ENCODE measurements at places on chromosomes 11 and 22.

GRCh38 chr11:108895579-108896480 is 231.0 kb downstream of the DDX10 start:
- no peak for DNase-seq

- no peak for DNase-seq
Measured at GRCh38 chr11:48001438-48002021, 21.2 kb downstream of the PTPRJ start.

GRCh38 chr11:130451231-130452019 is 3.0 kb downstream of the ADAMTS15 start:
- DNase-seq, result no peak

- no peak for DNase-seq
Measured at GRCh38 chr22:21014726-21015465, at the start of gene P2RX6. Gene P2RX6 (plus strand): TSS chr22:21015165. CDS start chr22:21015175, 10 bp downstream.

GRCh38 chr22:18145676-18146388 is 4.1 kb upstream of the USP18 start:
- DNase-seq, result no peak

DNA sequence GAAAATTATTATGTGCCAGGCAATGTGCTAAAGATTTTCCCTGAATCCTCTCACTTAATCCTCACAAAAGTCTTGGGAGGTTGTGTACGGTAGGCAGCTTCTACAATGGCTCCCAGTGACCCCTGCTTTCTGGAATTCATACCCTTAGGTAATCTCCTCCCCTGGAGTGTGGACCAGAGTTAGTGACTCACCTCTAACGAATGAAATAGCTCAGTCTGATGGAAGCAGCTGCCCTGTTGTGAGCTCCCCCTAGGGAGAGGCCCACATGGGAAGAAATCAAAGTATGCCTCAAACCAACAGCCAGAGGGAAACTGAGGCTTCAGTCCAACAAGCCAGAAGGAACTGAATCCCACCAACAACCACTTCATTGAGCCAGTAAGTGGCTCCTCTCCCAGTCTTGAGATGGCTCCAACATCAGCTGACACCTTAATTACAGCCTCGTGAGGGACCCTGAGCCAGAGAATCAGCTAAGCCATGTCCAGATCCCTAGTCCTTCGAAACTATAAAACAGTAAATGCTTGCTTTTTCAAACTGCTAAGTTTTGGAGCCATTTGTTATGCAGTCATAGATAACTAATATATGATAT is 98.9 kb upstream of the ISX start:
- DNase-seq, result no peak

DNA sequence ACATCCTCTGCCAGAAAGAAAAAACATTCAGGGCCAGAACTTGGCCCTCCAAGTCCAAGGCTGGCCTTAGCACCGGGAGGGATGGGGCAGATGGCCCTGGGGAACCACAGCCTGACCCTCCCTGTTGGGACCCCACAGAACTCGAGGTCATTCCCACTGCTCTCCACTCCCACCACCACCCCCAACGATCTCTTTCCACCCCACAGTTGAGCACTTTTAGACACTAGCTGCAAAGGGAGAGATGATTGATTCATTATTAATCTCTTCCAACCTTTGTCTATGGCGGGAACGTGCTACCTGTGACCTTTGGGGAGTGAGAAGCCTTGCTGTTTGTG is 869.7 kb downstream of the BRD1 start:
- no peak for DNase-seq

DNA sequence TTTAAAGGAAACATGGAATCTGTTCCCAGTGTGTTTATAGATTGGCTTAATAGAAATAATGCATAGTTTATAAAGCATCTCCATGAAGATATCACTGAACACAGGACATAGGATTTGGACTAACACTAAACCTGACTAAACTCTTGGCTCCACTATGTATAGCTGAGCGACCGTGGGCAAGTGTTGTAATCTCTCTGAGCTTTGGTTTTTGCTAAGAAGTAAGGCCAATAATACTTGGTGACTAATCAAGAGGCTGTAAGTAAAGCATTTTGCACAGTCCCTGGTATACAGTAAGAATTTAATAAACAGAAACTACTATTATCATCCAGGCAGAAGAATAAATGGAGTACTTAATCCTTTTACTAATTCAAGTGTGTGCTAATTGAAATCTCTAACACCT is 125.5 kb upstream of the MTMR2 start:
- DNase-seq, result no peak

- no peak for DNase-seq
Measured at GRCh38 chr11:134474942-134475341, 62.9 kb upstream of the B3GAT1 start.

- DNase-seq, result no peak
Measured at GRCh38 chr11:128338811-128339210, 248.5 kb downstream of the ETS1 start.

- no peak for DNase-seq
Measured at GRCh38 chr22:48276994-48277867, 1514.8 kb downstream of the TBC1D22A start.

GRCh38 chr22:43828725-43828997 is 16.6 kb upstream of the EFCAB6 start:
- DNase-seq, result no peak

- DNase-seq, result no peak
Measured at GRCh38 chr11:62926680-62927455, 5.7 kb upstream of the CHRM1 start.

DNA sequence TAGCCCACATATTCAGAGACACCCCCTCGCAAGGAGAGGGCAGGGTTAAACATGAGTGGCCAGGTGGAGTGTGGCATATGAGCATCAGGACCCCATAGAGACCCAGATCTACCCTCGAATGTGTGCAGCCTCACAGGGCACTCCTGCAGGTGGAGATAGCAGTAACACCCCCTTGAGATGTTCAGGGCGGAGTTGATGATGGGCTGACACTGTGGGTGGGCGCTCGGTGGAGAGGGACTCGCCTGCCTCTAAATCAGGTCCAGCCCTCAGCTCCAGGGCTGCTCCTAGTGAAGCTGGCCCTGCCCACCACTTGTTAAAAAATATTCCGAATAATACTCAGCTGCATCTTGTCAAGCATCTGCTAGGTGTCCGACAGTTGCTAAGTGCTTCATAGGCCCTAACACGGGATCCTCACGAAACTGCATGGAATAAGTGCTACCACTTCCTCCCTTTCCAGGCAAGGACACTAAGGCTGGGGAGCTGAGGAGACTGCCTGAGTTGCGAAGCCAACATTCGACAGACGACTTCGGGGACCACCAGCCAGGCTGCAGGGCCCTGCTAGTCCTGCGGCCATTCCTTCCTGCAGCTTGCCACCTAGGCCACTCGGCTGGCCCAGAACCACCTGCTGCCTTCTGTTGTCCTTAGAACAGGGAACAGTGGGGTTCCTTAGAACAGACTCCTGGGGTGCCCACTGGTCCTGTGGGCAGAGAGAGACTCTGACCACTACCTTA is 74.0 kb upstream of the WNT11 start:
- DNase-seq, result no peak

DNA sequence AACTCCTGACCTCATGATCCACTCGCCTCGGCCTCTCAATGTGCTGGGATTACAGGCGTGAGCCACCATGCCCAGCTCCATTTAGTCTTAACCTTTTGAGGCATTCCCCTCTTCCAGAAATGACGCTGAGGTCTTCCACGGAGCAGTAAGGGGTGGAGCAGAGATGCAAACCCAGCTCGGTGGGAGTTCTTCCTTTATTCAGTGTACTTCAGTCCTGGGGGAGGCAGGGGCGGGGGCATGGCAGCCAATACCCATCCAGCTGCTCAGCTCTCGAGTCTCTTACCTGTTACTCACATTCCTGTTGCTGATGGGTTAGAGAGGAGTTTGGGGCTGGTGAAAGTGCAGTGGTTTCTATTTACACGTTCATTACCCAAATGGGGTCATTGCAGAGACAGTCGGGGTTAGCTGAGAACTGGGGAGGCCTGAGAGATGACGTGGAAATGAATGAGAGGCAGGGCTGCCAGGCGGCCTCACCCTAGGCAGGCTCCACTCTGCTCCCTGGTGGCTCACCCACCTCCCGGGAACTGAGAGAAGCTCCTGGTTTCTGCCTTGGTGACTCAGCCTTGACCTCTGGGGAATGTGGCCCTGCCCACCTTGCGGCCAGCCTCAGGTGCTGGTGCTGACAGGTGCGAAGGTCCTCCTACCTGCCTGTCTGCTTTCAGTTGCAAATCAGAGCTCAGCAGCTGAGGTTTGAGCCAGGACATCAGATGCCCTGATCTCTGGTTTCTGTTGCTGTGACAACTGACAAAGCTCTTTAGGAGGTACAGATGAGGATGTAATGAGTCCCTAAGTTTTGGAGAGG is 13.4 kb upstream of the ST14 start:
- no peak for DNase-seq

GRCh38 chr11:121551463-121551862 is 98.7 kb upstream of the SORL1-AS1 start:
- no peak for DNase-seq

DNA sequence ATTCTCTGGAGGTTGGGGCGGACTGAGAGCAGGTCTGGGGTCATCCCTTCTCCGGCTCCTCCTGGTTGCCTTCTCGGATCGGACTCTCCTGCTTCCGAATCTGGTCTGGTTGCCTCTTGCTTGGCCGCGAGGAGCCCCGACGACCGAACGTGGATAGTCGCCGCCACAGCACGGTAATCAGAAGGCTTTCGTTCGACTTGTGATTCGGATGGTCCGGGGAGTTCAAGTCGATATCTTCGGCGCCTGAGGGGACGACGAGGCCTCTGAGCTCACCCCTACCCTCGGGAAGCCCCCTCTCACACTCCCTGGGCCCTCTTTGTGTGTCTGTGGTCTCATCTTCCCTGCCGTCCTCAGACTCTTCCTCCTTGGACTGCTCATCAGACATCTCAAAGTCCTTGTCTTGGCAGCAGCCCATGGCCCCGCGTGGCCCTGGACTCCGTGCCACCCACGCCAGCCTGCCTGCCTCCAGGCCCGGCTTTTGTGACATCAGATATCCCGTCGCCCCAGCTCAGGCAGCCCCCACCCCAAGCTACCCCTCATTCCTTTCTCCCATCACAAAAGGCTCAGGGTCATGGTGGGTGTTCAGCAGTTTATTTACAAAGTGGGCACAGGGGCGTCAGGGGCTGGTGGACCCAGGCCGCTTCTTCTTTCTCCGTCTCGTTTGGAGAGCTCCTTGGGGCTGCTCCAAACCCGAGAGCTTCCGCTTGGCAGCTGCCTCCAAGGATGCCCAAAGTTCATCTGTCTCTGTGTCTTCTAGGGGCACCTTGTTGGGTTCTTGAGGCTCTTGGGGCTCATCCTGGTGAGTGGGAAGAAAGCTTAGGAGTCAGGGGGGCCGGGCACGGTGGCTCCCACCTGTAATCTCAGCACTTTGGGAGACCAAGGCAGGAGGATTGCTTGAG is at the start of gene TEX54:
TEX54 (minus strand) TSS at position 506 of the 899 bp plus-strand sequence.
- no peak for DNase-seq

GRCh38 chr11:117185736-117186430 is 7.3 kb downstream of the SIDT2 start:
- DNase-seq, result no peak

- DNase-seq, result no peak
Measured at GRCh38 chr11:84289381-84289906, 1003.3 kb upstream of the CCDC90B start.

- no peak for DNase-seq
Measured at GRCh38 chr11:65152122-65152521, 17.8 kb upstream of the SYVN1 start.

DNA sequence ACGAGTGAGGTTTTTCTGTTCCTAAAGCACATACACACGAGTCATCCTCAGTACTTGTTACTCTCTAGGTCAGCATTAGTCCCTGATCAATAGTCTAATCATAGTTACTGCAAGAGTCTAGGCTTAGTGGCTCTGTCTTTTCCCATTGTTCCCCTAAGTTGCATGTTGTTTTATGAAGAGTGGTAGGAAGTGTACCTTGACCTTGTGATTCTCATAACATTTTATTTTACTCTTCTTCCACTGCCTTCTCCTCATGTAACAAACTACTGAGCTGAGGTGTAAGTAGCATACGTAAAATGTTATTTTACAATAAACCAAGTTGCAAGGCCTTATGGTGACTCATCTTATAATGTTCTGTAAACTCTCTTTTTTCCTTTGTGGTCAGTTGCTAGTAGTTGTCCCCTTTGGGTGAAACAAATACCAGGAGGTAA is 15.0 kb downstream of the METTL15 start:
- DNase-seq, result no peak

DNA sequence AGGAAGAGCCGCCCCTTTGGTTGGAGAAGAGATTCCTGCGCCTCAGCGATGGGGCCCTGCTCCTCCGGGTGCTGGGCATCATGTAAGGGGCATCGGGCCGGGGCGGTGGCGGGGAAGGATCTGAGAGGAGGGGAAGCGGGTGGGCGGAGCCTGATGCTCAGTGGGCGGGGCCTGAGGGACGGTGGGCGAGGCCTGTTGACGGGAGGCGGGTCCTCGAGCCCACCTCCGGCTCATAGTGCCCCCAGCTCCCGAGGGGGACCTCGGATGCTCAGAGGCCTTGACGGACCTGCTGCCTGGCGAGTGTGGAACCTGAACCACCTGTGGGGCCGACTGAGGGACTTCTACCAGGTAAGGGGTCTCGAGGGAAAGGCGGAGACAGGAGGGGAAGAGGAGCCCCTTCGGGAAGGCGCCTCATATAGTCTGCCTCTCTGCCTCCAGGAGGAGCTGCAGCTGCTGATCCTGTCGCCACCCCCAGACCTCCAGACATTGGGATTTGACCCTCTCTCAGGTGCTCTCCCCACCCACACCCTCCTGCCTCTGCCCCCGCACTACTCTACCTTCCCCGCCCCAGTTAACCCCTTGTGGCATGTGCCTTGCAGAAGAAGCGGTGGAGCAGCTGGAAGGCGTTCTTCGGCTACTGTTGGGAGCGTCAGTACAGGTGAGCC is 799 bp downstream of the CCDC88B start:
- no peak for DNase-seq

- no peak for DNase-seq
Measured at GRCh38 chr11:120785576-120785975, 238.3 kb upstream of the TBCEL start.

GRCh38 chr11:16833026-16833425 is 94.6 kb downstream of the C11orf58 start:
- DNase-seq, result no peak

- DNase-seq, result no peak
Measured at GRCh38 chr22:23059284-23059948, 10.9 kb upstream of the GNAZ start.

GRCh38 chr11:65167656-65168055 is 2.4 kb upstream of the SPDYC start:
- no peak for DNase-seq

GRCh38 chr22:30885001-30885366 is 83.6 kb downstream of the MORC2 start:
- DNase-seq, result no peak

DNA sequence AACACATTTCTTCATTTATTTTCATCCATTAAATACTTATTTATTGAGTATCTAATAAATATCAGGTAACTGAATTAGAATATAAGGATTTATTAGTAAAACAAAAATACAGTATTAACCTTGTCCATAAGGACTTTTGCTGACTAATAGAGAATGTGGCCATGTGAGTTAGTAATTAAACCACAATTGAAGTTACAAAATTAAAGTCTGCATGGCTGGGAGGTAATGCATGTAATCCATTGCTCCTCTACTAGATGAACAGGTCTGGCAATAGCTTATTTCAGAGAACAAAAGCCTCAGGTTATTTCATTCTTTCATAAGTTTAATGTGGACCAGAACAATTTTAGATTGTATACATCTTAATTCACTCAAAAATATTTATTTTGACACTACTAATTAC is 9.9 kb upstream of the CARD18 start:
- no peak for DNase-seq

GRCh38 chr11:117560780-117561530 is 233.3 kb downstream of the CEP164 start:
- DNase-seq, result no peak
